ENCODE measurements at places on chromosomes 2 and 18. TPM values are rescaled to one million over a fixed set of nuclear protein-coding genes. Genes with fewer than 3 reads are reported as not detected.

The HOXD8 gene
- total RNA-seq, result 23.4 TPM

The GPR45 gene
- not detected for total RNA-seq

The HOXD9 gene
- total RNA-seq, result 7.0 TPM

The SP140L gene
- 8.0 TPM for total RNA-seq

The WDR7 gene
- 6.7 TPM for total RNA-seq
